Astrocyte (in vitro differentiated cells and primary cell): ENCODE measurements at places on chromosomes 2 and 18. TPM values are rescaled to one million over a fixed set of nuclear protein-coding genes. Genes with fewer than 3 reads are reported as not detected.

GRCh38 chr2:128526455-128526976 is 207.8 kb upstream of the HS6ST1 start:
- DNase-seq: no peak
- H3K27me3 ChIP-seq: no peaks in the 10 kb centered on the region
- H3K27ac ChIP-seq: no peak overlapping the region

- DNase-seq: no peak
- no peaks in the 10 kb centered on the region for H3K27me3 ChIP-seq
- H3K27ac ChIP-seq: peak overlapping the region; percentile 72
- no peak overlapping the region for H3K4me3 ChIP-seq
These were observed 28.5 kb upstream of the MARCHF7 start for GRCh38 chr2:159683817-159684216.

The PRKAG3 gene
- total RNA-seq: not detected in 2 replicates

DNA sequence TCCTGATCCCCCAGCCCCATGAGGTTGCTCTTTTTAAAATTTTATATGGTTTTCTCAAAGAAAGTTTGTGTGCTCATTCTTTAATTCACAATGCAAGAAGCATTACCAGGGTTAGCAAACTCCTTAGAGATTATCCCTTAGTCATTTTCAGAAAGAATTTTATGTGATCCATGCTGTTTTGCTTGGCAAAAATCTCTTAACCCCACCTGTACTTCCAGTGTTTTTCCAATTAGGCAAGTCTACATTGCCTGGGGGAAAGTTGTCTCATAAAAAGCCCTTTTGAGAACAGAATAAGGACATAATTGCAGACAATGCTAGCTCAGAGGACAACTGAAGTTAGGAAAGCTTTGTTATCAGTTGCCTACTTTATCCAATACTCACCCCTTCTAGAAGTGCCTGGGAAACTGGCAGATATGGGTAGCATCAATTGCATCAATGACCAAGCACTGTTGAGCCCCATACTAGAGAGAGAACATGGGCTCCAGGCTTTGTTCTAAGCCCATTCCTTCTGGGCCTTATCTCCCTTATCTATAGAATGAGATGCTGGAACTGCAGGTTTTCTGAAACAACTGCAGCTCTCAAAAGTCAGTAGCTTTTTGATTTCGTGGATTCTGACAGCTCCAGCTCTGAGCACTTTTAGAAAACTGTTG is 265.9 kb upstream of the SPHKAP start:
- H3K4me1 ChIP-seq: no peaks in the 10 kb centered on the region
- no peak overlapping the region for H3K27ac ChIP-seq
- H3K27me3 ChIP-seq: no peaks in the 10 kb centered on the region
- no peak for DNase-seq

The DPYSL5 gene
- total RNA-seq: 1.2 and 2.9 TPM in 2 replicates

DNA sequence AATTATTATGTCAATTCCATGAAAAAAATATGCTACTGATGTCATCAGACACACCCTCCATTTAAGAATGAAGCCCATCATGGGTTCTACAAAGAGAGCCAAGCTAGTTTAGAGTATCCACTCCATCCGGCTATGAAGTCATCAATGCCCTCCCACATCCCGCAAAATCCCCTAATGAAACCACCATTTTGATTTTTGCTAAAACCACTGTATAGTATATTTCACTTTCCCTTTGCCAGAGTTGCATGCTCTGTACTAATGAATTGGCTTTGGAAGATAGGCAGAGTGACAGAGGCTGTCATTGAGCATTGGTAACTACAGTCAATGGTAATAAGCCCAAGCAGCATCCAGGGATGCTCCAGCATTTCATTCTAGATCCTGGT is 118.6 kb downstream of the ANKRD44 start:
- no peak for DNase-seq
- H3K27me3 ChIP-seq: no peaks in the 10 kb centered on the region
- H3K27ac ChIP-seq: no peak overlapping the region
- no peaks in the 10 kb centered on the region for H3K4me1 ChIP-seq

DNA sequence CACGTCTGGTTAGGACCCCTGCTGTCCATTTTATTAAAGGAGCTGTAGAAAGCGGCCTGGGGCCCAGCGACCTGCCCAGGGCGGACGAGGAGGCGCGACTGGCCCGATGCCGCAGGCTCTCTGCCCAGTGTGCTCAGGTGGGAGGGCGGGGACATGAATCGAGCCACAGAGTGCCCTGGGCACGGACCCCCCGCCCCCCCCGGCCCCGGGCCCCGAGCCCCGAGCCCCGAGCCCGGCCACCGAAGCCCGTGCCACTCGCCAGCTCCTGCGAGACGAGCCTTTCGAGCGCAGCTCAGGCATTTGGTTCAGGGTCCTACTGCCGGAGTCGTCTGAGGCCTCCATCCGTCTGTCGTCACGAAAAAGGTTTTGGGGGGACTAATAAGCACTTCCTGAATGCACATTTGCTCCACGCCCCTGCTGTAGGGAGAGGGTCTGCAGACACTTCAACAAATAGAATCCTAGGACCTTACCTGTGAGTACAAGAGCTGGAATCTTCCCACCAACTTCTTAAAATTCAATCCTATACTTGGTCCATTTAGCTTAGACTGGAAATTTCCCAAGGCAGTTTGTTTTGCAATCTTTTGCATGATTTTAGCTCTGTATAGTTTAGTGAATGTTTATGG is 602 bp upstream of the ADAM17 start:
- DNase-seq: no peak
- peak overlapping the region; percentile 96 for H3K27ac ChIP-seq
- H3K27me3 ChIP-seq: no peaks in the 10 kb centered on the region
- no peaks in the 10 kb centered on the region for H3K36me3 ChIP-seq
- peak overlapping the region; percentile 90 for H3K4me3 ChIP-seq

- H3K4me3 ChIP-seq: no peak overlapping the region
- H3K27ac ChIP-seq: no peak overlapping the region
- H3K36me3 ChIP-seq: peaks cover 31% of the 10 kb centered on the region
- no peak for DNase-seq
These were observed 24.3 kb downstream of the NCAPH start for GRCh38 chr2:96359866-96360265.

DNA sequence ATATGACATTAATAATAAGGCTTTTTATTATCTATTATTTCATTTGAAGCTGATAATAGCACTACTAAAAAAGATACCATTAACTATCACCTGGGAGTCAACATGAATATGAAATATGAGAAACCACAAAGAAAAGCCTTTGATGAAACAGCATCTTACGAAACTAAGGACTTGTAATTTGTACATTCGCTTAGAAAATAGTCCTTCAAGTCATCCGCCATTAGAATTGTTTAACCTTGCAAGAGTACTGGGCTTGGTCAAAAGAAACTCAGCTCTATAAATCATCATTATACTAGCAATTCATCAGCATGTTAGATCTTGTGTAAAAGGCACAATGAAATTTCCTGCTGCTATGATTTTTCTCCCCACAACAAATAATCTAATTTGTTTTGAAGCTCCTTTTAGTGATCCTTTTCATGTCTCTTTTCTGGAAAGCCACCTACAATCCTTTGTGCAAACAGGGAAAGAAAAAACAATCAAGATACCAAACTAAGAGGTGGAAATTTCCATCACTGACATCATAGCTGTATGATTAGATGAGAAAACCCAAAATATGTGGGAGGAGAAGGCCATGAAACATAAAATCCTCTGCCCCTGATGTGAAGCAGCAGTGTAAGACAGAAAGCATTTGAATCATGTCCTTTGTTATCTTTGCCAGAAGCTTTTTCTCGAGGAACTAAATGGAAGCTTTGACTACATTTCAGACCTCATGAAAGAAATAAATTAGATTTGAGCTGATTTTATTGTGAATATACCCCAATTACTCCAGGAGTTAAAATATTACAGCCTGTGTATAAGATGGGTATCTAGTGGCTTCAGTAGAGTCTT is 31.2 kb downstream of the SCN9A start:
- peaks cover 11% of the 10 kb centered on the region for H3K4me1 ChIP-seq
- no peaks in the 10 kb centered on the region for H3K27me3 ChIP-seq

DNA sequence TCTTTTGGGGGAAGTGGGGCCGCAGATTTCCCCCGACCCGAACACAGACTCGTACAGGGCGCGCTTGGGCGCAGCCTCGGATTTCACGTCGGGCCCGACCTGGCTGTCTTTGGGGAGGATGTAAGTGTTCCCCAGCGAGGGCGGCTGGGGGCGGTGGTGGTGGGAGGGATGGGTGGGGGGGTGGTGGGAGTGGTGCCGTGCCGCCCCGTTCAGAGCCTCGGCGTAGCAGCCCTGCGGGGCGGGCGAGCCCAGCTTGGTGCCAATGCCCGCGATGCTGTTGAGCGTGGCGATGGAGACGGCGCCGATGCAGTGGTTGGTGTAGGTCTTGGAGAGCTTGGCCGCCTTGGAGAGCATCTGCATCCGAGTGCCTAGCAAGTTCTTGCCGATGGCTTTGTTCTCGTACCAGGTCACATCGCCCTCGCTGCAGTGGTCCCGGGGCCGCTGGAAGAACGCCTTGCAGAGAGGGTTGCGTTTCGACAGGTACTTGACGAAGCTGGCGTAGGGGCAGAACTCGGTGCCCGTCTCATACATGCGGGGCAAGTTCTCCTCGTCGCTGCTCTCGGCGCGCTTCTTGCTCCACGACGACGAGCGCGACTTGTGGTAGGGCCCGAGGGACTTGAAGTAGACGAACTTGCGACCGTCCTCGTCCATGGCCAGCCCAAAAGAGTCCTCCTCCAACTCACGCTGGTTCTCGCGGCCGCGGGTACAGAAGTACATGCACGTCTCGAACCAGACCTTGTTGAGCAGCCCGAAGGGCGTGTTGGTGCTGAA is 1.3 kb downstream of the KCTD1 start:
- H3K27ac ChIP-seq: no peak overlapping the region
- H3K4me1 ChIP-seq: peaks cover 27% of the 10 kb centered on the region
- no peaks in the 10 kb centered on the region for H3K36me3 ChIP-seq

DNA sequence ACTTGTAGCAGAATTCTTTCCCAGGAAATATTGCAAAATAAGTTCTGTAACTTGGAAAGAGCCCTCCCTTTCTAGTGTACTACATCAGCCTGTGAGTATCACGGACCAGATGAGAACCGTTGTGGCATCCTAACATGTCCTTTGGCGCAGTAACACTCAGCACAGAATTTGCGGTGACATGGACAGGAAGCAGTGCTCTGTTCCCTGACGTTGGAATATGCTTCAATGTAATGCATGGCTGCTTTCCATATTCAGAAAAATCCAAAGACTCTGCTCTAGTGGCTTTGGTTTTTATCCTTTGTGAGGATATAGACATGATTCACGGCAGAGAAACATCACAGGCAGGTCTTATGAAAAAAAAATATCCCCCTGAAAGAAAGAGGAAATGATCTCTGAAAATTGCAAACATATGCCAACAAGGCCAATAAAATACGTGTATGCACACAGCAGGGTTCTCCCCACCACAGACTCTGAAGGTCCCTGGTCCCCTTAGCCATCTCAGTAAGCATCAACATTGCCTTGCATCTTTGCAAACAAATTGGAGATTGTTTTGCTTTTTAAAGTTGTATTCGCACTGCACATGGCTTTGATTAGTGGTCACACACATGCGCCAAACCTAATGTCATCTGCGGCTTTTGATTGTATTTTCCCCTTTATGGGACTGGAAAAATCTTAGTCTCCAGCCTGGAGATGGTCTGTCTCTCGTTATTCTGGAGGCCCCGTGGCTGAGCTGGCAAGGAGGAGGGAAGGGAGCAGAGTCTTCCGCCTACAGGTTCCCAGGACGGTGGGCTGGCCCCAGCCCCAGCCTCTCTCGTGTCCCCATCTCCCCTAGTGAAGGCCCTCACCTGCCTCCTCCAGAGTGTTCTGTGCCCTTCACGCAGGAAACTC is 122.9 kb downstream of the COPS8 start:
- no peak overlapping the region for H3K4me3 ChIP-seq
- H3K27ac ChIP-seq: peak overlapping the region; percentile 84
- no peaks in the 10 kb centered on the region for H3K36me3 ChIP-seq
- no peaks in the 10 kb centered on the region for H3K27me3 ChIP-seq
- H3K4me1 ChIP-seq: peaks cover 30% of the 10 kb centered on the region

The DYNAP gene
- not detected in 2 replicates for total RNA-seq

DNA sequence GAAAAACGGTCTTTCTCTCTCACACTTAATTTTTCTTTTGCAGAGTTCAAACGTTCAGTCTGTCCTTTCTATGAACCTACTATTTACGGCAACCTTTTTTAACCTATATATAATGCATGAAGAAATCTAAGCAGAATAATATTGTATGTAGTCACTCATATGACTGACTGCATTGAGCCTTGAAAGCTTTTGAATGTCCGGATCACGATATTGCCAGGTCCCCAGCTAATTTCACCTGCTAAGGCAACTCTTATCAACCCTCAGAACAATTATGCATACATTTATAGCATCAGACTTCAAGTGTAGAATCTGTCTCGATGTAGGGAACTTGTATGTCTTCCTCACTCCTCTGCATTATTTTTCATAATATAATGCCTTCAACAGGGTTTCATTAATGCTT is 1083.8 kb upstream of the KLHL29 start:
- H3K27me3 ChIP-seq: no peaks in the 10 kb centered on the region
- no peak for DNase-seq
- no peaks in the 10 kb centered on the region for H3K36me3 ChIP-seq
- no peak overlapping the region for H3K4me3 ChIP-seq
- no peak overlapping the region for H3K27ac ChIP-seq

DNA sequence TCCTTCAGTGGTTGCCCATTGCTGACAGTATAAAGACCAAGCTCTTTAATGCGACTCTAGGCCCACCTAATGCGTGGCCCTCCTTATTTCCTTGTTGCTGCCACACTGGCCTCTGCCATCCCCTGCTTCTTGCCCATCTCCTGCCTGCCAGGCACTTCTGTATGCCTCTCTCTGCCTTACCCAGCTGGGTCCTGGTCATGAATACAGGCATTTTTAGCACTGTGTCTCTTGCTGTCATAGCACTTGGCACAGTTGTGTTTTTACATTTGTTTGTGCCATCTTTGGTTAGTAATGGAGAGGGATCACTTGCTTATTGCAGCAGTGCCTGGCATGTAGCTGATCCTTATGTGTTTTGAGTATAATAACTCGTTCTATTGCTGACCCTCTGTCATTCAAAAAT is 38.7 kb downstream of the MAP4K4 start:
- peak overlapping the region; percentile 24 for H3K27ac ChIP-seq
- no peak overlapping the region for H3K4me3 ChIP-seq
- DNase-seq: no peak
- peaks cover 40% of the 10 kb centered on the region for H3K4me1 ChIP-seq

GRCh38 chr2:41930807-41931566 is 116.8 kb upstream of the PKDCC start:
- H3K36me3 ChIP-seq: no peaks in the 10 kb centered on the region
- DNase-seq: peak; percentile 60
- no peaks in the 10 kb centered on the region for H3K27me3 ChIP-seq
- peak overlapping the region; percentile 37 for H3K27ac ChIP-seq
- peaks cover 53% of the 10 kb centered on the region for H3K4me1 ChIP-seq

DNA sequence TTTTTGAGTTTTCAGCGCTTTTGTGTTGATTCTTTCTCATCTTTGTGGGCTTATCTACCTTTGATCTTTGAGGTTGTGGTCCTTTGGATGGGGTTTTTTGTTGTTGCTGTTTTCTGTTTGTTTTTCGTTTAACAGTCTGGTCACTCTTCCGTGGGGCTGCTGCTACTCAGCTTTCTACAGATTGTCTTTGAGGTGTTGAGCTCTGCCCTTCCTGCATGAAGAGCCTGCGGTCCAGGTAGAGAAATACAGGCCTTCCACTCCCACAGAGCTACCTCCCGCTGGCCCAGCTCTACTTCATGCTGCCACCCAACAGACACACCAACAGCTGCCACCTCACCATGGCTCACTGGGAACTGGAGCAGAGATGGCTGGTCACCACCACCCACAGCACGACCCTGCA is 61.7 kb upstream of the RNU4ATAC start:
- no peak overlapping the region for H3K4me3 ChIP-seq
- H3K36me3 ChIP-seq: peaks cover 15% of the 10 kb centered on the region
- DNase-seq: no peak
